GM06990 (cell line): ENCODE measurements at places on chromosomes 11 and 22.

DNA sequence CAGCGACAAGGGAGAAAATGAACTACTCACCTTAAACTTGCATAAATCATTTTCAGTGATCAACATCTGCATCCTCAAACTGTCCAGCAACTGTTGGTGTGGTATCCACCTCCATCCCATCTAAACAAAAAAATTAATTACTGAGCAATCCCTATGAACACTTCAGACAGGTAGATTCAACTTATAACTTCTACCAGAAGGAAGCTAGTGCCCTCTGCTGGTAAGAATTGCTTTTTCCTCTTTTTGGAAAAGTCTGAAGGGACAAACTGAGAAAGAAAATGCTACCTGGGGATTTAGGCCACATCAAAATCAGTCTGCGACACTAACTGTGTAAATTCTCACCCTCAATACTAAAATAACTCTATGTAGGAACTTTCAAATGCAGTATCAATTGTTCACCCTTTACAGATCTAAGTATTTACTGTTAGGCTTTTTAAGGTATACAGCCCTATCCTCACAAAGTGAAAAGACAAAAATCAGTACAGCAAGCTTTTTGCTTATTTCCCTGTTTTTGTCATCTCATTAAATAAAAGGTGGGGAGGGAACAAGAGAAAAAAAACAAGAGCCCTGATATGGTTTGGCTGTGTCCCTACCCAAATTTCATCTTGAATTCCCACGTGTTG is 17.9 kb downstream of the CLNS1A start:
- DNase-seq = no peak

GRCh38 chr11:56172256-56172830 is 4.1 kb upstream of the OR5J2 start:
- no peak for DNase-seq

DNA sequence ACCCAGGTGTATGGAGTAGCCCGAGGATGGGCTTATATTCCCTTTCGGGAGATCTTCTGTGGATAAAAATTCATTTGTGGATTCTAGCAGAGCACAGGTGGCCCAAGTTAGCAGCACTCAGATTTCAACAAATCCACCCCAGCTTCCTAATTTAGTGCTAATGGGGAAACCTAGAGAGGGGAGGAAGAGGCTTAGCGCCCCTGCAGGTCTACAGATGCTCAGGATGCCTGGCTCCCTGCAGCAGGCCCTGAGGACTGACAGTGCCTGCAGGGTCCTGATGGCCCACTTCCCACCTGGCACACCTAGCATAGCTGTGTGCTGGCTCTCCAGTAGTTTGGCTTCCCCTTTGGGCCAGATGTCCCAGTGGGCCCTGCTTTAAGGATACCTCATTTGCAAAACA is 6.5 kb downstream of the DGAT2 start:
- no peak for DNase-seq

DNA sequence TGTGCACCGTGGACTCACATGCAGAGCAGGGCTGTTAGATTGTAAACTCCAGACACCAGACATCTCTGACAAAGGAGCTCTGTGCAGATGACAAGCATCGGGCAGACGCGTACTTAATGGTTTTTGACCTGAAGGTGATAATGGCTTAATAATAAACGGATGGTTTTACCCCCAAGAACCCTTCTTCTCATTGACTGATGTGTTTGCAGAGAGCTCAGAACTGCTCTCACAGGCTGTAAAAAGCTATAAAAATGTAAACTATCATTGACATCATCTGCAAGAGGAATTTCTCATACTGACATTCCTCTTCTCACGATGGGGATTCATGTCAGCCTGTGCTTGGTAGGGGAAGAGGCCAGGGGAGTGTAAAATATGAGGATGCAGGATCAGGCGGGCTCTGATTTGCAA is 8.6 kb upstream of the ARHGAP8 start:
- DNase-seq = no peak
